ENCODE measurements at places on chromosomes 6 and 20.

DNA sequence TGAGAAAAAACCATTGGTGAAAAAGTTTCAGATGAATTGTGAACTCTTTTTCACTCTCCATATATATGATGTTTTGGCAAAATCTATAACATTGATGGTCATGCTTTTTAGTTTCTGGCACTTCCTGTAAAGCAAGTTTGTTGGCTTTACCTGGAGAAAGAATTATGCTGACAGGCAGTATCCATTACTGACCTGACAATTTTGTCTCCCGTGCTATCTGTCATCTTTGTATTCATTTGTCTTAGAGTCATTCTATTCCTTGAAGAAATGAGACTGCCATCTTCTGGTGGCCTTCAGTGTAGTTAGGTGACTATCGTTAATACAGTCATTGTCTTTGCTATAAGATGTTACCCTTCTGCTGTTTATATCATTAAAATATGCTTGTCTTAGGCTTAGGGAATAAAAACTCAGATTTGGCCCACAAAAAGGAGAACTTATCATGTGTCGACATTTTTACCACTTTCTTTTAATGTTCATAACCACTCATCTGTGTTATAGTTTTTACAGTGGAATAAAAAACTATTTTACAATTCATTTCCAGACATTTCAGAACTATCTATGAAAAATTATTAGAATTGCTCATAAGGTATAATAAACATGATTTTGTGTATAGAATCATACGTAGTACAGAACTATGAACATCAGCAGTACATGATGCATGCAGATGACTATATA lies 707.0 kb downstream of the EPM2A start:
- DNase-seq, result no peak

DNA sequence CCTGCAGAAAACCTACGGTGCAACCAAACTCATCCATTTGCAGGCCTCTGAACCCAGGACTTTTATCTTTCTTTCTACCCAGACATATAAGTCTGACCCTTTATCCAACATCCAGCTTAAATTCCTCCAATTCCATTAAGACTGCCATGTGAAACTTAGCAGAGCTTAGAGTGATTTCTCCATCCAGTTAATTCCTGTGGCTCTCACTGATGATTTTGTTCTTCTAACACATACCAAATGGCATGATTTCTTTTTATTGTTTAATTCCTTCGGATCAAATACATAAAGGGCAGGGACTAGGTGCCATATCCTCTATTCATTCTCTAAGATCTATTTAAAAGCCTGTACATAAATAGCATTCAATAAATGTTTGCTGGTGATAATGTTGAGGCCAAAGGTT lies 92.9 kb downstream of the TASP1 start:
- no peak for DNase-seq

GRCh38 chr6:130307752-130308361 lies 58.0 kb upstream of the TMEM200A start:
- DNase-seq, result no peak

- no peak for DNase-seq
Measured at GRCh38 chr6:156783958-156784357, 6.8 kb downstream of the ARID1B start.

GRCh38 chr20:22808628-22809027 lies 224.3 kb upstream of the FOXA2 start:
- no peak for DNase-seq

DNA sequence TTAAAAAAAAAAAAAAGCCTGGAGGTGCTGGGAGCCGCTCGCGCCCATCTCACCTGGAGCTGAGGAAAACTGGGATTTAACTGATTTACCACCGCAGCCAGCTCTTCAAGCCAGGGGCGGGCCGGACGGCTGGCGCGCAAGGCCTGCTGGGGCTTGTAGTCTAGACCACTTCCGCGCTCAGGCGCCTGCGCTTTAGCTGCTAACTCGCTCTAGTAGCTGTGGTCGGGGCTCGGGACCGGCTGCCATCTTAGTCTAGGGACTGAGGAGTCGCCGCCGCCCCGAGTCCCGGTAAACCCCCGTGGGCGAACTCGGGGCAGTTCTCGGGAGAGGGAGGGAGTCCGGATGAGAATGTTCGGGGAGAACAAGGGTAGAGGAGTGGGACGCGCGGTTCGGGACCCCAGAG lies at the start of gene ITCH:
TSS of gene ITCH (plus strand) at position 212 of the 403 bp plus-strand sequence. CDS start 30,539 bp downstream, outside the sequence.
- DNase-seq, result peak; percentile 82

GRCh38 chr20:51831866-51832265 lies 29.5 kb upstream of the SALL4 start:
- DNase-seq, result no peak

GRCh38 chr20:35954907-35955251 lies 577 bp upstream of the SCAND1 start:
- DNase-seq, result no peak

GRCh38 chr6:110474500-110474899 lies 1.9 kb downstream of the SLC22A16 start:
- no peak for DNase-seq

GRCh38 chr6:165658395-165659058 lies 4.5 kb downstream of the PDE10A start:
- DNase-seq, result no peak

GRCh38 chr6:146673069-146673468 lies 74.3 kb downstream of the ADGB start:
- DNase-seq, result no peak

GRCh38 chr20:25539742-25540672 lies 45.3 kb downstream of the NINL start:
- no peak for DNase-seq

DNA sequence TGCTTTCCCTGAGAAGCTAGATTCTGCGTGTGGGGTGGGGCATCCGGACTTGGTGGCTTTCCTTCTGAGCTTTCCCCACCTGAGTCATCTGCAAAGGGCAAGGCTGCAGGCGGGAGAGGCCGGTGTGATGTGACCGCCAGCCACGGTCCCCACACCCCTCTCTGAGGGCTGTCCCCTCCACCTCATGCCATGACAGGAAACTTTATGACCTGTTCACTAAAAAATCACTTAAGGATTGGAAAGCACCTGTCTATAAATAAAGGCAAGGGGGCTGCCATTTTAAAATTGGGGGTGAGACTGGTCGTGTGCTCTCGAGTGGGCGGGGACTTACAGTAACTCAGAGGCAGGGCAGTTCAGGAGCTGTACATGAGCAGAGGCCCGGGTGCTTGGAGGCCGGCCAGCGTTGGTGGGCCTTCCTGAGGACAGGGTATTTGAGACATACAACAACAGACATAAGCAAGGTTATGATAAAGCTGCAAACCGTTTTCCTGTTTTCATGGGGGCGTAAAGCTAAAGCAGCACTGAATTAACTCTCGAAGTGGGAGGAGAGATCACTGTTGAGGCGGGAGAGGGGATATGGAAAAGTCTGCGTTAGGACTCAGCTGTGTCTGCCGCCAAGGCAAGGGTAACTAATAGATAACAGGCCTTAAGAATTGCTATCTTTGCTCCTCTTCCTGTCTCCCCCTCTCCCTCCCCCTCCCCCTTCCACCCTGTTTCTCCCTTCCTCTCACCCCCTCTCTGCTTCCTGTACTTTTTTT lies 16.1 kb upstream of the SERPINB1 start:
- DNase-seq, result no peak

- no peak for DNase-seq
Measured at GRCh38 chr6:70270287-70271005, 32.4 kb downstream of the COL9A1 start.

GRCh38 chr20:57671662-57672061 lies 38.2 kb downstream of the PMEPA1 start:
- no peak for DNase-seq

GRCh38 chr20:58901488-58902402 lies 49.2 kb downstream of the GNAS start:
- no peak for DNase-seq

GRCh38 chr6:76681781-76682180 lies 609.3 kb upstream of the IMPG1 start:
- no peak for DNase-seq

GRCh38 chr6:138428944-138429598 lies 25.0 kb downstream of the HEBP2 start:
- no peak for DNase-seq

GRCh38 chr6:65984089-65984488 lies 277.1 kb upstream of the EYS start:
- DNase-seq, result no peak

GRCh38 chr6:122692807-122693580 lies 82.8 kb downstream of the PKIB start:
- no peak for DNase-seq

DNA sequence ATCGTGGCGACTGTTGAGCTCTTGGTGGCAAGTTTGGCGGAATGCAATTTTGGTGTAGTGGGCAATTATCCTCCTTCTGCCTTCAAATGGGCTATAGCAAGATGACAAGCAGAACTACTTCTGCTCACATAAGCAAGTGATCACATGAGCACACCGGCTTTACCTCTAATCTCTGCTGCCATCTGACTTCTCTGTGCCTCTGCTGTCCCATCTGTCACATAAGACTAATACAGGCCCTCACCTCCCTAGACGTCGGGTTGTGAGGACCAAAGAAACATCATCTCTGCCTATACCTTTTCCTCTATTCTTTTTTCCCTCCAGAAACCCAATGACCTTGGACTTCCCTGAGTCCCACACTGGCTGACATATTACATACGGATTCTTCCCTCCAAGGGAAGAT lies 13.3 kb upstream of the WTAP start:
- no peak for DNase-seq

DNA sequence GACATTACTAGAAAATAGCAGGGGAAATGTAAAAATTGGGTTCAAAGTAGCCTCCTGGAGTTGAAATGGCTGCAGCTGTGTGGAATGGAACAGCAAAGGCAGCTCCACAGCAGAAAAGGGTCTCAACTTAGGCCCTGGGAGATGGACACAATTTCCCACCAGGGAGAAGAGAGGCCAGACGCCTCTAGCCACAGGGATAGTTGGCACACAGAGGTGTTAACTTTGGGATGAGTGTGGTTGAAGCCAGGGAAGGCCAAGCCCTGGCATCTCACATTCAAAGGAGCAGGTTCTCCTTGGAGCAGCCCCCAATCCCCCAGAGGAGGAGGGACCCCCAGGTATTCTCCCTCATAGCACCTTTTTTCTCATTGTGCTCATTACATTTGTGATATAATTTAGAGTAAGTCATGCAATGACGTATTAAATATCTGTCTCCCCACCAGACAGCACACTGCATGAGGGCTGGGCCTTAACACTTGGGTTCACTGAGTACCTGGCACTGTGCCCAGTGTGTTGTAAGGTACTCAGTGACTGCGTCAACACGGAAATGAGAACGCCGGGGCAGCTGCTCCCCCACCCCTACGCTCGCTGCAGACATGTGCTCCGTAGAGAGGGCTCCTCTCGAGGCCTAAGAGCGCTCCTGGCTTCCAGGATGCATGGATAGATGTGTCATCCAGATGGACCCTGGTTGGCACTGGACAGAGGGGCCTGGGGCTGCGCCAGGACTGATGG lies 76.0 kb upstream of the CD93 start:
- no peak for DNase-seq

DNA sequence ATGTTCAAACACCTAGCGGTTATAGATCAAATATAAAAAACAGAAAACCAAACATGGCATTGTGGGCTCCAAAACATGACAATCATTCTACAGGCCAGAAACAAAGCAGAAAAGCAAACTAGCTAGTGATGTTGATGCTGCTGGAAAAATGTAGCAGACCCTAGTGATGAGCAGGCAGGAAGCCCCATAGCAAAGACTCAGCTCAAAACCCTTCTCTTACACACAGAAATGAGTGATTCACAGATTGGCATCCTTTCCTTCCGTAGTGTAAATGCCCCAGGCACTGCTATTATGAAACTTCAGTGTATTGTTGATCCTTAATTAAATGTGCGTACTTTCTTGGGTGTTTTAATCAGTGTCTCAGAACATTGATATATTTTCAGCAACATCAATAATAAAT lies 425.1 kb downstream of the UTRN start:
- DNase-seq, result no peak

DNA sequence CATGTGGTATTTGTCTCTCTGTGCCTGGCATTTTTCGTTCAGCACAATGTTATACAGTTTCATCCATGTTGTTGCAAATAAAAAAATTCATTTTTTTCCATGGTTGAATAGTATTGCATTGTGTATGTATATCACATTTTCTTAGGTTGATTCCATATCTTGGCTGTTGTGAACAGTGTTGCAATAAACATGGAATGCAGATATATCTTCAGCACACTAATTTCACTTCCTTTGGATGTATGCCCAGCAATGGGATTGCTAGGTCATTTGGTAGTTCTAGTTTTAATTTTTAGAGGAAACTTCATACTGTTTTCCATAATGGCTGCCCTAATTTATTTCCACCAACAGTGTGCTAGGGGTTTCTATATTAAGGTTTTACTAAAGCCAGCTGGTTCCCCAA lies 52.6 kb downstream of the GFRAL start:
- DNase-seq, result no peak

GRCh38 chr20:52410182-52410647 lies 218.6 kb upstream of the ZFP64 start:
- no peak for DNase-seq

DNA sequence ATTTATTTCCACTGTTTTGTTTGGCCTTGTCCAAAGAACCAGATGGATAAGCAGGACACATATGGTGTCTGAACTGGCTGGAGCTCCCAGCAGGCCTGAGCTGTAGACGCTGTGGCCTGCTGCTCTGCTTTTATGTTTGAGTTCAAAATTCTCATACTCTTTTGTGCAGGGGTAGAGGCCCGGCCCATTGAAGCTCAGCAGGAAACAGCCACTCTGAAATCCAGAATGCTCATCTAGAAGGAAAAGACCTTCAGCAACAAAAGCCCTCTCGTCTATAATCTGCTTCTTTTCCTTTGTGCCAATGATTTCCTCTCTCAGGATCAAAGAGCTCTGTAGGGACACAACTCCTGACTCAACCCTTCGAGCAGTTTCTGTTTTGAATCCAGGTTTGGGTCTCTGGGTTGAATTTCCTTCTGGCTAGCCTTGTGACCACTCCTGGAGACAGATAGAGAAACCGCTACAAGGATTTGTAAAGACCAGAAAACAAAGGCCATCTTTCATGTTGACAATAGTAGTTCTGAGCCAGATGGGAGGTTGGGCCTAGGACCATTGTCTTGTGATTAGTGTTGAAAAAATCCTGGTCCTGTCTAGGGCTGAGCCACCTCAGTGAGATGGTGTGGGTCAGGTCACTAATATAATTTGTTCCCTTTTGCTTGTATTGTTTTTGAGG lies 446.7 kb downstream of the BCKDHB start:
- no peak for DNase-seq

- DNase-seq, result no peak
Measured at GRCh38 chr6:143970456-143971218, 37.4 kb downstream of the PLAGL1 start.

GRCh38 chr6:121951123-121951522 lies 448.3 kb upstream of the HSF2 start:
- no peak for DNase-seq

- DNase-seq, result no peak
Measured at GRCh38 chr20:1163653-1164052, 21.1 kb downstream of the TMEM74B start.

GRCh38 chr20:57124800-57125517 lies 141.5 kb downstream of the BMP7 start:
- no peak for DNase-seq

GRCh38 chr6:89449193-89449592 lies 16.2 kb downstream of the ANKRD6 start:
- DNase-seq, result no peak

GRCh38 chr6:37242429-37243052 lies 15.0 kb upstream of the TBC1D22B start:
- no peak for DNase-seq
